H1 (cell line): ENCODE measurements at places on chromosomes 3 and 15.

DNA sequence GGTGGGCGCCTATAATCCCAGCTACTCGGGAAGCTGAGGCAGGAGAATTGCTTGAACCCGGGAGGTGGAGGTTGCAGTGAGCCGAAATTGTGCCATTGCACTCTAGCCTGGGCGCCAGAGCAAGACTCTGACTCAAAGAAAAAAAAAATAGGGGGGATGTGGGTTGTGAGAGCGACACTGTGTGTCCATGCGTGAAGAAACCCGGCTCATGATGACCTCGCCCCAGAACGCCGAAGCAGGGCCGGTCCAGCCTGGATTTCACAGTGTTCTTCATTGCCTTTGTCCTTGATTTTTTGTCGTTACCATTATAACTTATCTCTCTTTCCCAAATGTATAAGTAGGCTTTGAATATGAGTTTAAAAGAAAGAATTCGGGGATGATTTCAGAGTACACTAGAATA is 128.7 kb downstream of the PGPEP1L start:
- no peak overlapping the region for H3K4me3 ChIP-seq
- no peak for DNase-seq
- no peaks in the 10 kb centered on the region for H3K27me3 ChIP-seq
- no peaks in the 10 kb centered on the region for H3K36me3 ChIP-seq
- peaks cover 4% of the 10 kb centered on the region; the same call in 1 of the 2 replicates for H3K4me1 ChIP-seq
- no peak overlapping the region for H3K27ac ChIP-seq

DNA sequence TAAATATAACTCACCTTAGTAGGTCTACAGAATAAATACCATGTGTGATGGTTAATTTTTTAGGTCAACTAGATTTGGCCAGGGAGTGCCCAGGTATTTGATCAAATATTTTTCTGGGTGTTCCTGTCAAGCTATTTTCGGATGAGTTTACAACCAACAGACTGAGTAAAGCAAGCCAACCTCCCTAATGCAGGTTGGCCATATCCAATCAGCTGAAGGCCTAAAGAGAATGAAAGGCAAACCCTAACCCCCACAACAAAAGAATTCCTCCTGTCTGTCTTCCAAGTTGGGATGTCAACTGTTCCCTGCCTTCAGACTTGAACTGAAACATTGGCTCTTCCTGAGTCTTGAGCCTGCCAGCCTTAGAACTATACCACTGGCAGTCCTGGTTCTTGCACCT is 28.6 kb downstream of the TASOR start:
- peaks cover 2% of the 10 kb centered on the region; the same call in 1 of the 2 replicates for H3K36me3 ChIP-seq
- H3K27me3 ChIP-seq = no peaks in the 10 kb centered on the region
- no peak for DNase-seq

DNA sequence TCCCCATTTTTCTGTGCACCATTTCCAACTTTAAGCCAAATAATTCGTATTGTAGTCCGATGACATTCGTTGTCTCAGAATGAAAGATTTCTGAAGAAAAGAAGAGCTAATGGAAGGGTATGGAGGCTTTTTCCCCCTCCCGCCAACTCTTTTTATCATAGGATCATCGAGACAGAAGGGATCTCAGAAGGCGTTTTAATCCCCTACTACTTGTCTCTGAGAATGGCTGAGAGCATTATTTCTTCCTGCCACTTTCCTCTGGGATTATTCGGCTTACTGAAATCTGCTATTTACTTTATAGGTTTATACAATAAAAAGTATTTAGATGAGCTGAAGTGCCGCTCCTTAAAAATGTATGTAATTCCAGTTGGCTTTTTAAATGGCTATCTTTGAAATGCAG is 789.8 kb downstream of the EDEM1 start:
- no peak overlapping the region for H3K4me3 ChIP-seq
- H3K27ac ChIP-seq = no peak overlapping the region
- no peaks in the 10 kb centered on the region for H3K4me1 ChIP-seq
- H3K27me3 ChIP-seq = no peaks in the 10 kb centered on the region

GRCh38 chr3:184227481-184227935 is 1.9 kb upstream of the VWA5B2 start:
- H3K4me1 ChIP-seq = peaks cover 2% of the 10 kb centered on the region; the same call in 1 of the 2 replicates
- H3K36me3 ChIP-seq = peaks cover 8% of the 10 kb centered on the region; the same call in 1 of the 2 replicates
- peaks cover 35% of the 10 kb centered on the region for H3K27me3 ChIP-seq
- H3K4me3 ChIP-seq = no peak overlapping the region
- H3K27ac ChIP-seq = no peak overlapping the region

- H3K27ac ChIP-seq = no peak overlapping the region
- no peaks in the 10 kb centered on the region for H3K4me1 ChIP-seq
- no peaks in the 10 kb centered on the region for H3K27me3 ChIP-seq
- no peaks in the 10 kb centered on the region for H3K36me3 ChIP-seq
These were observed 48.7 kb upstream of the CPB1 start for GRCh38 chr3:148778926-148779325.

DNA sequence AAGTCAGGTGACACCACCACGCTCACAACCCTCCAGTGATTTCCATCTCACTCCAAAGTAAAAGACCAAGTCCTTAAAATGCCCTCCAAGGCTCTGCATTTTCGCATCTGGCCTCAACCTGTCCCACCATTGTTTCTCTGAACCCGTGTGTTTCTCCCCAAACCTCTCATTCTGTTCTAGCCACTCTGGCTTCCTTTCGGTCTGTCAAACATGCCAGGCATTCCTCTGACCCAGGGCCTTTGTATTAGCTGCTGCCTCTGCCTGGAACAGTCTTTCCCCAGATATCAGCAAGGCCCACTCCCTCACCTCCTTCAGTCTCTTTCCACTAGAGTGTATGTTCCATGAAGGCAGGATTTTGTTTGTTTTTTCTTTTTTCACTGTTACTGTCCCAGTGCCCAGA is 16.0 kb downstream of the MAP2K5 start:
- no peaks in the 10 kb centered on the region for H3K27me3 ChIP-seq
- DNase-seq = peak; percentile 49
- no peaks in the 10 kb centered on the region for H3K36me3 ChIP-seq
- no peak overlapping the region for H3K4me3 ChIP-seq
- H3K27ac ChIP-seq = no peak overlapping the region
- no peaks in the 10 kb centered on the region; the same call in 1 of the 2 replicates for H3K4me1 ChIP-seq

- H3K4me3 ChIP-seq = no peak overlapping the region
- H3K27ac ChIP-seq = no peak overlapping the region
- H3K36me3 ChIP-seq = no peaks in the 10 kb centered on the region
- no peaks in the 10 kb centered on the region for H3K27me3 ChIP-seq
- no peak for DNase-seq
These were observed 25.8 kb upstream of the KCNMB3 start for GRCh38 chr3:179276743-179277142.

DNA sequence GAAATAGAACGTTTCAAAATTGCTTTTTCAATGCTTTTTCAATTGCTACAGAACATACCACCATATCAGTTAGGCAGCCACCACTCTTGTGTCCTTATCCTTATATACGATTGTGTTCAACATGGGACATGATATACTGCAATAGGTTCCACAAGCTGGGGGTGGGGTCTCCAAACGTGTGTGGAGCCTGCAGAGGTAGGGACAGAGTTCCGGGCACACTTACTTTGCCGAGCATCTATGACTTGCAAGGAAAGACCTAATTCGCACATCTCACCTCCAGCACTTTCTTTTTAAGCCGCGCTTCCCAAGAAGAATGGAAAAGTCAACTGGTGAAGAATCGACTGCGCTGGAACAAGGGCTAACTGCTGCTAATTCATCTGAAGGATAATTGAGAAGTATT is 39.6 kb upstream of the SFMBT1 start:
- H3K4me1 ChIP-seq = no peaks in the 10 kb centered on the region
- no peak overlapping the region for H3K4me3 ChIP-seq
- H3K27me3 ChIP-seq = no peaks in the 10 kb centered on the region
- no peak overlapping the region for H3K27ac ChIP-seq
- H3K36me3 ChIP-seq = no peaks in the 10 kb centered on the region
- DNase-seq = no peak

- peaks cover 3% of the 10 kb centered on the region; the same call in 1 of the 2 replicates for H3K4me1 ChIP-seq
- no peak overlapping the region for H3K27ac ChIP-seq
- H3K27me3 ChIP-seq = peaks cover 1% of the 10 kb centered on the region
These were observed 388.1 kb downstream of the TBC1D5 start for GRCh38 chr3:17354341-17354740.

- H3K4me3 ChIP-seq = no peak overlapping the region
- no peaks in the 10 kb centered on the region for H3K36me3 ChIP-seq
- peaks cover 4% of the 10 kb centered on the region; the same call in 1 of the 2 replicates for H3K4me1 ChIP-seq
- H3K27ac ChIP-seq = no peak overlapping the region
- no peak for DNase-seq
- no peaks in the 10 kb centered on the region for H3K27me3 ChIP-seq
These were observed 247.2 kb downstream of the SHQ1 start for GRCh38 chr3:72601060-72601459.

DNA sequence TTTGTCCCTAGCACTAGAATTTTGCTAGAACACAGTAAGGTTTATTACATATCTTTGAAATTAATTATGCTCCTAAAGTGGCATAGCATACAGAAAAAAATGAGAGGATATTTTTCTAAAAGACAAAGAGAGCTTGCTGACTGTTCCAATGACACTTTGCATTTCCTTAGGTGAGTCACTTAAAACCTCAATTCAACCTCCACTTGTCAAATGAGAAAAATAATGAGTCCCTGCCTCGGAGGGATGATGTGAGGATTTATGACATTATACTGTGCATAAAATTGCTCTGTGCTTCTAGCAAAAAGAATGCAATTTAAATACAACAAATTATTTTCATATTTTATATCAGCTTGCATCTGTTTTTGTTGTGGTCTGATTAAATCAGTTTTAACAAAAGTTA is 1417.0 kb upstream of the ALCAM start:
- no peaks in the 10 kb centered on the region for H3K4me1 ChIP-seq
- no peak overlapping the region for H3K27ac ChIP-seq
- H3K4me3 ChIP-seq = no peak overlapping the region
- no peaks in the 10 kb centered on the region for H3K27me3 ChIP-seq

GRCh38 chr3:172179680-172180399 is 140.5 kb downstream of the FNDC3B start:
- H3K27ac ChIP-seq = no peak overlapping the region
- H3K4me1 ChIP-seq = peaks cover 11% of the 10 kb centered on the region; the same call in 1 of the 2 replicates

- no peaks in the 10 kb centered on the region for H3K36me3 ChIP-seq
- H3K4me3 ChIP-seq = no peak overlapping the region
- H3K4me1 ChIP-seq = no peaks in the 10 kb centered on the region
- DNase-seq = no peak
- no peaks in the 10 kb centered on the region for H3K27me3 ChIP-seq
- H3K27ac ChIP-seq = no peak overlapping the region
These were observed 95.8 kb downstream of the PPARG start for GRCh38 chr3:12384451-12385233.

DNA sequence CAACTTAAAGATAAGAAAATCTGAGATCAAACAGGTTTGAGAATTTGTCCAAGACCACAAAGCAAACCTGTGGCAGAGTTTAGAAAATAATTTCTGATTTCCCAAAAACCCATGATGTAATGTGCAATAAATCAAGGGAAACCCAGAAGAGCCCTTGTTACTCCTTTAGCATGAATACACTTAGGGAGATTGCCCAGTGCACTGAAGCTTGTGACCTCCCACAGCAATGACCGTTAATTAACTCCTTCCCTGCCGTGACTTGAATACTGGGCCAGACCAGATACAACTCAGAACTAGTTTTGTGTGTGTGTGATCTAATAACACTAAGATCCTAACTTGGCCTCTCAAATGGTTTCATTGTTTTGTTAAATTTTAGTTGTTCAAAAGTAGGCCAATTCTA is 2.5 kb downstream of the PRKAR2A start:
- no peaks in the 10 kb centered on the region for H3K36me3 ChIP-seq
- no peak overlapping the region for H3K4me3 ChIP-seq
- no peak overlapping the region for H3K27ac ChIP-seq
- H3K4me1 ChIP-seq = no peaks in the 10 kb centered on the region

GRCh38 chr15:90654233-90655136 is 62.7 kb upstream of the BLM start:
- H3K27me3 ChIP-seq = no peaks in the 10 kb centered on the region
- H3K4me1 ChIP-seq = no peaks in the 10 kb centered on the region
- no peaks in the 10 kb centered on the region for H3K36me3 ChIP-seq
- H3K4me3 ChIP-seq = no peak overlapping the region

- H3K27me3 ChIP-seq = peaks cover 21% of the 10 kb centered on the region
- H3K4me3 ChIP-seq = no peak overlapping the region
- no peak overlapping the region for H3K27ac ChIP-seq
- H3K4me1 ChIP-seq = peaks cover 13% of the 10 kb centered on the region
- no peak for DNase-seq
These were observed 241.1 kb upstream of the TOPAZ1 start for GRCh38 chr3:44000586-44000985.

GRCh38 chr3:96994988-96995387 is 180.6 kb downstream of the EPHA6 start:
- no peak for DNase-seq
- H3K36me3 ChIP-seq = no peaks in the 10 kb centered on the region
- H3K27me3 ChIP-seq = no peaks in the 10 kb centered on the region
- no peaks in the 10 kb centered on the region for H3K4me1 ChIP-seq
- no peak overlapping the region for H3K27ac ChIP-seq

- H3K4me3 ChIP-seq = no peak overlapping the region
- no peaks in the 10 kb centered on the region for H3K27me3 ChIP-seq
- no peak for DNase-seq
- no peaks in the 10 kb centered on the region for H3K36me3 ChIP-seq
These were observed 36.3 kb downstream of the PLA2G4D start for GRCh38 chr15:42057799-42058646.

GRCh38 chr3:75768303-75769017 is 16.9 kb downstream of the ZNF717 start:
- peaks cover 16% of the 10 kb centered on the region; the same call in 1 of the 2 replicates for H3K36me3 ChIP-seq
- H3K4me3 ChIP-seq = no peak overlapping the region
- H3K4me1 ChIP-seq = no peaks in the 10 kb centered on the region
- no peak for DNase-seq
- no peak overlapping the region for H3K27ac ChIP-seq

DNA sequence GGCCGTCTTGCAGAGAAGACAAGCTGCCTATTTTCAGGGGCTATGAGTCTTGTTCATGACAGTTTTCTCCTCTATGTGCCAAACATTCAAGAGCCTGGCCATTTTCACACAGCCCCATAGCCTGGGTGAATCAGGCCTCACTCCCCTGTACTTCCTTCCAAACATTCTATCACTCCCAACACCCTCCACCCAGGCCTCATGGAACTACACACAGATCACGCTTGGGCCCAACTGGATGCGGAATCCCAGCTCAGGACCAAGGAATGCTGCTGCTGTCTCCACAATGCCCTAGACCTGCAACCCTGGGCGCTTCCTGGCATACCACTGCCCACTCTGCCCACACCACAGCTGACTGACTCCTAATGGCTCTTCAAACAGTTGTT is 39.4 kb upstream of the PCSK6 start:
- no peak overlapping the region for H3K27ac ChIP-seq
- H3K27me3 ChIP-seq = no peaks in the 10 kb centered on the region
- H3K4me3 ChIP-seq = no peak overlapping the region

- peaks cover 33% of the 10 kb centered on the region for H3K36me3 ChIP-seq
- H3K27me3 ChIP-seq = no peaks in the 10 kb centered on the region
- no peaks in the 10 kb centered on the region for H3K4me1 ChIP-seq
- no peak overlapping the region for H3K4me3 ChIP-seq
- H3K27ac ChIP-seq = no peak overlapping the region
These were observed 10.0 kb upstream of the SLC22A13 start for GRCh38 chr3:38255627-38256026.

- H3K4me1 ChIP-seq = peaks cover 20% of the 10 kb centered on the region
- H3K27ac ChIP-seq = no peak overlapping the region
- no peak for DNase-seq
- H3K4me3 ChIP-seq = no peak overlapping the region
- no peaks in the 10 kb centered on the region for H3K27me3 ChIP-seq
These were observed 30.8 kb downstream of the CORO2B start for GRCh38 chr15:68609629-68610028.
